ENCODE measurements at places on chromosomes 2 and 18.

DNA sequence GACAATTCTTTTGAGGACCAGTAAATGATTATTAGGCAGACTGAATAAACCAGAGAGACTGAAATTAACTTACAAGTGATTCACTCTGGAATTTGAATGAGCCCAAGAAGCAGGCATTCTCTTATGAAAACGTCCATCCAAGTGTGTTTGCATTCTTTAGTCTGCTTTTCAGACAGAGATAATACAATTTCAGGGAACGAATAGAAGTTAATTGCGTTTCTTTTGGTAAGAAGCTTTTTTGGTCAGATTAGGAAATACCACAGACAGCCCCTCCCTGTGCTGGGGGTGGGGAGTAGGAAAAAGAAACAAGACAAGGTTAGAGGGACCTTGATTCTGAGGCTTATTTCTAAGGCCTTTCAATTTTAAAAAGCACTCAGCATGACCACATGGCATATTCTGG is 874.4 kb downstream of the SUCLG1 start:
- no peak for DNase-seq

DNA sequence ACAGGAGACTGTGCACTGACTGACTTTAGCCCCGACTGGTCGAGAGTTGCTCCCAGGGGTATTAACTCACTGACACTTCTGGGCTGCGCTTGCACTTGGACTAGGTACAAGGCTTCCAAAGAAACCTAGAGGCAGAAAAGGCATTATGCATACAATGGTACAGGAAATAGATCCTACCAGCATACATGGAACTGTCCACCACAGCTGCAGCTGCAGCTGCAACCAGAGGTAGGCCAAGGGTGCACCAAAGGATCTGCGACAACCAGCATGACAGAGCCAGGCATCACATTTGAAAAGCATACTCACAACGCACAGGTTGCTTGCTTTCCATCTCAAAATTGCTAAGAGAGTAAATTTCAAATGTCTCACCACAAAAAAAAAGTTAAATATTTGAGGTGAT is 22.6 kb upstream of the PGAP1 start:
- no peak for DNase-seq

DNA sequence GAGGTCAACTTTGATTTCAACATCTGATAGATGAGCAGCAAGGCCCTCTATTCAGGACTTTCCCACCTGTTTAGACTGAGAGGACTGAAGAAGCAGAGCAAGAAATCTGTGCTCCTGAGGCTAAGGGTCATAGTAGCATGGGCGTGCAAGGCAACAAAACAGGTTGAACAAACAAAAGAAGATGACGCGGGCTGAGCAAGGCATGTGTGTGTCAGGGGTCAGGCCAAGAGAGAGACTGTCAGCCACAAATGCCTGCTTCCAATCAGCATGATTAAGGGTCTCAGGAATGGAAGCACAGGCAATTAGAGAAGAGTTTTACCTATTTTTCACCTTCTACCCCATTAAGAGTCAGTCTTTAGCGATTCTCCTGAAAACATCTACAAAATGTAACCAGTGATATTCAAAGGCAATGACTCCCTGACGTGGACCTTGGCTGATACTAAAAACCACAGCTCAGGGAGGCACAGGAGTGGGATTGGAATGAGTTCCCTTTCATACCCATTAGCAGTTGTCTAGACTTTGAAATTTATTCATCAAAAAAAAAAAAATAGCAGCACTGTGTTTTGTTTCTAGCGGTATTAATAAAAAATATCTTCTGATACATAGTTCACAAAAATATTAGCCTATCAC is 81.9 kb downstream of the DYNAP start:
- no peak for DNase-seq

GRCh38 chr2:181904022-181904632 is 12.6 kb downstream of the ITPRID2 start:
- no peak for DNase-seq

GRCh38 chr18:3594760-3595368 is 144.9 kb downstream of the TGIF1 start:
- DNase-seq: no peak

GRCh38 chr2:226836548-226836885 is 663 bp downstream of the RHBDD1 start:
- DNase-seq: no peak

DNA sequence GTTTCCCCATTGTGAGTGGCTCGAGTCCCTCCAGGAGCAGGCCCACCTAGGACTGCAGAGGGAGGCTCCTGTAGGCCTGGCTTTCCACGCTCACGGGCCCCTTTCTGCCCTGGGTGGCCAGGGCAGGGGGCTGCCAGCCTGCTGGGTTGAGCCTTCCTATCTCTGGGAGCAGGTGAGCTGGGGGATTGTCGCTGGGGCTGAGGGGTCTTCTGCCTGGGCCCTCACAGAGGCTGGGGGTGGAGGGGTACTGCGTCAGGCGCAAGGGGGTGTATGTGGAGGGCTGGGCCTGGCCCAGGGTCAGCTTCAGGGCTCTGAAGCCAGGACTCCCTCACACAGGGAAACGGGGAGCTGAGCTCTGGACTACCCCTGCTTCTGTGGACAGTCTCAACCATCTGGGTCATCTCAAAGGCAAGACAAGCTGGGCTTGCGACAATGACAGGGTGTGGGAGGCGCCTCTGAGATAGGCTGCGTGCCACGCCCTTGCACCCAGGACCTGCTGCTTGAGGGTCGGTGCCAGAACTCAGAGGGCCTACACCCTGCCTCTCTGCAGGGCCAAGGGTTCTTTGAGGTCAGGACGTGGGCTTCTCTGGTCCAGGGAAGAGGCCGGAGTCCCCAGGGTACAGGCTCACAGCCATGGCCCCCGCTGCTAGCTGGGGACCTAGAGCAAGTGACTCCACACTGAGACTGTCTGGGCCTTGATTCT is 206.1 kb downstream of the TWIST2 start:
- DNase-seq: no peak

DNA sequence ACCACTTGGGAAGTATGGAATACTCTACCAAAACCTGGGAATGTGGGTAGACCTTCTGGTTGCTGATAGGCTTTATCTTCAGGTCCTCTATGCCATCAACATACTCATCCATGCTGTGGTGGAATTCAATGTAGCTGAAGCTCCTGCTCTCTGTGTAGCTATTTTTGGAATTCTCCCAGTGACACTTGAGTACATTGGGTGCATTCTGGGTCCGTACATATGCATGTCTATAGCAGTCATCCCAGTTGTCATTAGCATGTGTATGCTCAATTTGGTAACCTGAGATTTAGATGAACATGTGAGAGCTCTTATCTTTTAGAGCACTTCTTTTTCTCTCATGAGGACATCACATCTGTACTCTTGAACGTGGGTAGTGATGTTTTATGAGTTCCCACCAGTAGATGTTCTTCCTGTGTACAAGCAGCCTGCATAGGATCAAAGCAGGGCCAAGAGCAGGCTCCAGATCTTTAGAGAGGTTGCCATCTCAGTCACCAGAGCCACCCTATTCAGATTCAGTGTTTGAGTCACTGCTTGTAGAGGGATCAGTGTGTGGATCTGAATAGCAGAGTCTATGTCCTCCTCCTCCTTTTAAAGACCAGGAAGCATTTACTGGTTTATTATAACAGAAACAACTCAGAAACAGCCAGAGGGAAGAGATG is 65.9 kb downstream of the MGAT5 start:
- no peak for DNase-seq

GRCh38 chr2:222969491-222969890 is 82.5 kb upstream of the KCNE4 start:
- no peak for DNase-seq

- no peak for DNase-seq
These were observed 954.9 kb downstream of the TDRD15 start for GRCh38 chr2:22078701-22079100.

GRCh38 chr2:195848119-195848899 is 191.3 kb downstream of the SLC39A10 start:
- DNase-seq: no peak

DNA sequence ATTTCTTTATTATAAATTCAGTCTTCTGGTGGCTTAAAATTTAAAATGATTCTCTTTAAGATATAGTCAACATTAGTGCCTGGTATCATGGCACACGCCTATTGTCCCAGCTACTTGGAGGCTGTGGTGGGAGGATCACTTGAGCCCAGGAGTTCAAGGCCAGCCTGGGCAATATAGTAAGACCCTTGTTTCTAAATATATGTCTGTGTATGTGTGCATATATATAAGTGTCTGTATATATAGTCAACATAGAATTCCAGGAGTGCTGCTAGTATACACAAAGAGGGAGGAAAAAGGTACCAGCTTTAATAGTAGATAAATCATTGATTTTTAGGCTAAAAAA is 24.9 kb downstream of the EIF4E2 start:
- DNase-seq: no peak

DNA sequence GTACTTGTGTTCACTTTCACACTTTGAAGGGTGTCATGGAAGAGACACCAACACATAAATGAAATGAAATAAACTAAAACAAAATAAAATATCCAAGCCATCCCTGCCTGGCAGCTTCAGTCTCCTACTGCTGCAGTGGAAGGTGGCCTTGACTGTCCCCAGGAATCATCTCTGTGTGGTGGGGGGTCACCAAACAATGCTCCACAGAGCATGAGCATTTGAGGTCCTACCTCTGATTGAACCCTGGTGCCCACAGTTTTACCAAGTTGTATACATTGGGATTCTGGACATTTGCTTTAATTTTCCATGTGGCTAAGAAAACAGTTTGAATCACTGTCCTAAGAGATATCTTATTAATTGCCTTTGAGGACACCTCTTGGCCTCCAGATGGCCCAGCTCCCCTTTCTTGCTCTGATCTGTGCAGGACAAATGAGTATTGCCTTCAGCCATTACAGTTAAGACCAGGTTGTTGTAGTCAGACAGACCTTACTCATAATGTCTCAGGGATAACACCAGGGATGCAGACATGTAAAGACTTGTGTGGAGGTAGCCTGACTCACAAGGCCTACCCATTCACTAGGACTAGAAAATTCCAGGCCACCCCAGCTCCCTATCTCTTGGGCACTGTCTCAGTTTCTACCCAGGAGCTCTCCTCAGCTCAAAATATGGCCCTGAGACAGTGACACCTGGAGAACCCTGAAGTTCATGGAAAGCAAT is 195.0 kb downstream of the MYCN start:
- DNase-seq: no peak

- no peak for DNase-seq
These were observed 281.0 kb upstream of the SOX11 start for GRCh38 chr2:5410991-5411700.

DNA sequence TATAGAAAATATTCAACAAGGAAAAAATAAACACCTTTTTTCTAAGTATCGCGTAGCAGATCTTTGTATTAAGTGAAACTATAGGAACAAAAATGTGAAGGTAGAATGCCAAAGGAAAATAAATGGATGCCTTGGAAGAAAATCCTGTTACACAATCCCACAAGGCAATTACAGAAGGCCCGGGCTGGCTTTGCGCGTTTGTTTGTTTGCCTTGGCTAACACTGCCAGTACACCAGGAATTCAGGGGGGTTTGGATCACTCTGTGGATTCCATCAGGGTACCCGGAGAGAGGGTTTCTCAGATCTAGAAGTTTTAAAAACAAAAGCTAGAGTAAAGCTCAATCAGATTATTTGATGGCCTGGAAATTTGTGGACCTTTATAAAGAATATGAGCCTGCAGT is 478.3 kb downstream of the FBXO15 start:
- no peak for DNase-seq

- DNase-seq: no peak
These were observed 326.8 kb downstream of the DYSF start for GRCh38 chr2:71780162-71780561.

GRCh38 chr2:192186806-192187205 is 7.9 kb downstream of the TMEFF2 start:
- no peak for DNase-seq

DNA sequence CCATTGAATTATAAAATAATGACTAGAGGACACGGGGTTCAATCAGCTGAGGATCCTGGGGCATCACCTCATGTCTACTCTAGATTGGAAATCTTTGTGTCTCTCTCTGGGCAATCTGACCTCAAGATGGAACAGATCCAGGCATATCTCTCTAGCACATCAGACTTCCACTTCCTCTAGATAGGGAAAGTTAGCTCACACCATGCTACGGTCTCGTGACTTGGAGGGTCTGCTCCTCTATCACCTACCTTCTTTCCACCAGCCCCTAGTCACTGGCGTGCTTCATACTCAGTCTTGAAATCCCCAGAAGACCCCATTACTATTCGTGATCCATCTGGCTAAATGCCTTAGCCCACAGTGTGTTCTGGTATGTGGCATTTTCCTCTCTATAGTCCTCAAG is 148.8 kb downstream of the ANKRD44 start:
- DNase-seq: no peak

DNA sequence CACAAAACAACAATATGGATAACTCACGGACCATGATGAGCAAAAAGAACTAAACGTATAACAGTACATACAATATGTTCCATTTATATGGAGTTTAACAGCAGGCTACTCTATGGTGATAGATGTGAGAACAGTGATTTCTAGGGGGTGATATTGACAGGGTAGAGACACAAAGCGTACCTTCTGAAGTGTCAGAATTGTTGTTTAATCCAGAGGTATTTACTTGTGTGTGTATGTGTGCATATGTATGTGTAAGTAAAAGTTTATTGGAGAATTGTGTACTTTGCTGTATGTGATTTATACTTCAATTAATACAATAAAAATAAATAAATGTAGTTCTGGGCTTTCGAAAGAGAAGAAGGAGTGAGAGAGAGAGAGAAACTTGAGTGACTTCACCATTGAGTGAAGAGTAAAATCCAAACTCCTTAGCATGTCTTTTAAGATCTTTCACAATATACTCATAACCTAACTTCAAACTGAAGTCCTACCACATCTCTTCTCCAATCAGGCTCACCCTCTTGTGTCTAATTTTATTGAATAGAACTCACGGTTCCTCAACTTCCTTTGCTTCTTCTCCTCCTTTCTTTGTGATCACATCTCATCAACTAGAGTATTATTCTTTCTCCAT is 126.0 kb upstream of the KLF7 start:
- no peak for DNase-seq

- no peak for DNase-seq
These were observed 35.9 kb downstream of the INPP4A start for GRCh38 chr2:98480598-98480997.

- no peak for DNase-seq
These were observed 28.4 kb upstream of the CCDC102B start for GRCh38 chr18:68769461-68769860.

DNA sequence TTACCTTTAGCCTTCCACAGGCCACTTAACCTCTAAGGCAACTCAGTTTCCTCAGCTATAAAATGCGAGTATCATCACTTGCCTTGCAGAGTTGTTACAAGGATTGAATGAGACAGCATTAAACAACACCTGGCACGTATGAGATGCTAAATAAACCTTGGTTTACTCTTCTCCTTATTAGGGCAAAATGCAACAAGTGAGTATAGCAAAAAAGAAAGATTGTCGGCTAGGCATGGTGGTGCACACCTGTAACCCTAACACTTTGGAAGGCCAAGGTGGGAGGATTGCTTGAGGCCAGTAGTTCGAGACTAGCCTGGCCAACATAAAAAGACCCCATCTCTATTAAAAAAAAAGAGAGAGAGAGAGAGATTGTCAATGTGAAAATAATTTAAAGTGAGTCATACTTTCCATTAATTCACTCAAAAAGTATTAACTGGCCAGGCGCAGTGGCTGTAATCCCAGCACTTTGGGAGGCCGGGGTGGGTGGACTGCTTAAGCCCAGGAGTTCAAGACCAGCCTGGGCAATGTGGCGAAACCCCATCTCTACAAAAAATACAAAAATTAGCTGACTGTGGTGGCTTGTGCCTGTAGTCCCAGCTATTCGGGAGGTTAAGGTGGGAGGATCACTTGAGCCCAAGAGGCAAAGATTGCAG is 8.0 kb downstream of the ATAD2B start:
- no peak for DNase-seq
